ENCODE measurements at places on chromosomes 13 and 19.
A peak's percentile ranks its signal among the peaks of the same experiment; 100 is the strongest.

DNA sequence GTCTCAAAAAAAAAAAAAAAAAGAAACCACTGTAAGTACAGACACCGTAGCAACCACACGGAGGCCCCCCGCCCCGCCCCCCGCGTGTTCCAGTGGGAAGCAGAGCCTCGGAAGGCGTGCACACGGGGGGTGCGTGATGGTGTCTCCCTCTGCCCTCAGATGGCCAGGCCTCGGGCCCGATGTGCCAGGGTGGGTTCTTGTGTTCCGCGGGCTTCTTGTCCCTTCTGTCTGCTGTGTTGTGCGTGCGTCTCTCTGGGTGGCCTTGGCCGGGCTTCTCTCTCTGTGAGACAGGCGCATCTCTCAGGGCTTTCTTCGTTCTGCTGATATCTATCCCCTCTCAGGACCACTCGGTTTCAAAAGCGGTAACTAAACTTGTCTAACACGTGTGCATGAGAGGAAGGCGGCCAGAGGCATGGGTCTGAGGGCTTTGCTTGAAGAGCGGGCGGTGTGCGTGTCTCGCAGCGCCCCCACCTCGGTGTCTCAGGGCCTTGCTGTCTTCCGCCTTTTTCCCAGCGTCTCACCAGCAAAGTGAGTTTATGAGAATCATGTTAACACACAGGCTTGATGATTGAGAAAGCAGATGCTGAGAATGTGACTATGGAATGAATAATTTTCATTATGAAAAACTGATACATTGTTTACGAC, 12.6 kb downstream of the ATP11A start:
- no peak for DNase-seq

GRCh38 chr19:5096536-5096935, 127.6 kb downstream of the KDM4B start:
- no peak for DNase-seq

GRCh38 chr19:38213911-38214625, 10.0 kb downstream of the DPF1 start:
- DNase-seq, result no peak

DNA sequence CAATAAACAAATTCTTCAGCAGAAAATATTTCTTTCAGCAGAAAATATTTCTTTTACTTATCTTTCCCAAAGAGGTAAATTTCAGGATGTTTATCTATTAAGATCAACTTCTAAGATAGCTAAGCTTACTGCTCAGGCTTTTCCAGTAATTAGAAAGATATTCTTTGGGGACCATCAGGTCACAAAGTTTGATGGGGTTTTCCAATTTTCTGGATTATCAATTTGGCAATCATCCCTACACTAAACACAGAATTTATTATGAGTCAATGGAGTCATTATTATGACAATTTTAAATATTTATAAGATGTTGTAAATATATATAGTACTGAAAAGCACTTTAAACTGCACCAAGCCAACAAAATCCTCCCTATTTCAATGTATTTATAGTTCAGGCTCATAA, 137.6 kb downstream of the AKAP11 start:
- DNase-seq, result no peak

- DNase-seq, result no peak
Measured at GRCh38 chr19:7921302-7921966, 1.3 kb downstream of the SNAPC2 start.

DNA sequence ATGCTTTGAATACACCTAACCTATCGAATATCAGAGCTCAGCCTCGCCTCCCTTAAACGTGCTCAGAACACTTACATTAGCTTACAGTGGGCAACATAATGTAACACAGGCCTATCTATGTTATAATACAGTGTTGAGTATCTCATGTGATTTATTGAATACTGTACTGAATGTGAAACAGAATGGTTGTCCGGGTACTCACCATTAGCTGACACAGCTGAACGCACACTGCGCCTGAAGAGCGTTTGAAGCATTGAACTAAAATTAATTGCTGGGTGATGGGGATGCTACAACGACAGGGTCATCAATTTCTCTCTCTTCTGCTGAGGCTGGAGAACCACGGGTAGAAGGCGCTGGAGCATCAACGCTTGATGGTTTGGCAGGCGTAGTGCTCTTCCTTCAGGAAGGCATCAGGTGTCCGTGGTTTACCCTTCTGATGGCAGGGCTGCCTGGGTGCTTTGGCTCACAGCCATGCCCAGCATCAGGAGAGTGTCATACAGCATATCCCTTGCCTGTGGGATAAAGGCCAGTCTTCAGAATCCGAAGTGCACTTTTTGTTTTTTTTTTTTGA, 46.9 kb upstream of the UBE2L5 start:
- DNase-seq, result no peak

DNA sequence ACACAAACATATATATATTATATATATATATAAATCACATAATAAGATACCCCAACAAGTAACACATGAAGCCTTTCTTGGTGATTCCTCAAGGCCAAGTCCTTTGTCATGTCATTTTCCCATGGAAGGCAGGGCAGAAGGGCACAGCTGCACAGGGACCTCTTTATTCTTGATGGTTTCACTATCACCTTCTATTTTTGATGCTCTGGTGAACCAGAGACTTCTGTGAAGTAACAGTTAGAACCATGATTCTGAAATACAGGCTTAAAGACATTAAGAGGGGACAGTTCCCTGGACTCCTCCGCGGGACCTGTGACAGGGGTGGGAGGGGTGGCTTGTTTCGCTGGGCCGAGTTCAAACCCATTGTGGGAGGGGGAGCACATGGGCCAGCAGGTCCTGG, 104.0 kb downstream of the DGKH start:
- DNase-seq, result no peak

- DNase-seq, result no peak
Measured at GRCh38 chr13:22194106-22194805, 523.4 kb downstream of the FGF9 start.

DNA sequence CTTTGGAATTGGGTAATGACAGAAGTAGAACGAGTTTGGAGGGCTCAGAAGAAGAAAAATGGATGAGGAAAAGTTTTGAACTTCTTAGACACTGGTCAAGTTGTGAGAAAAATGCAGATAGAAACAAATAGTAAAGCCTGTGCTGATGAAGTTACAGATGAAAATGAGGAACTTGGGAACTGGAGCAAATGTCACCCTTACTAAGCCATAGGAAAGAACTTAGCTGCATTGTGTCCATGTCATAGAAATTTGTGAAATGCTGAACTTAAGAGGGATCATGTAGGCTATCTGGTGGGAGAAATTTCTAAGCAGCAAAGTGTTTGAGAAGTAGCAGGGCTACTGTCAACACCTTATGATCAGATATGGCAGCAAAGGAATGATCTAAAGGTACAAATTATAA, 289.2 kb upstream of the PCDH9 start:
- no peak for DNase-seq

DNA sequence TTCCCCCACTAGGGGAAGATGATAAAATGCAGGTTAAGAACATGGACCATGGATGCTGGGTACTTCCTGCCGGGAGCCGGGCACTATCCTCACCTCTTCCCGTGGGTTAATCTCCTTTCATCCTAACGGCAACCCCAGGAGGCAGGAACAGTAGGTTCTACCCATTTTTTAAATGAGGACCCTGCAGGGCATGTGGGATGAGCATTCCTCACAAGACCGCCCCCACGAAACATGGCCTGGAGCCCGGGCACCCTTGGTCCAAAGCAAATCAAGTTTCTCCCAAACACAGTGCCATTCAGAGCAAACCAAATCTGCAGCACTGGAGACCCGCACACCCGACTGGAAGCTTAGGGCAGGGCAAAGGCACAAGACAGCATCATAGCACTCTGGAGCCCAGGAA, 35.4 kb downstream of the COL4A2 start:
- DNase-seq, result no peak

DNA sequence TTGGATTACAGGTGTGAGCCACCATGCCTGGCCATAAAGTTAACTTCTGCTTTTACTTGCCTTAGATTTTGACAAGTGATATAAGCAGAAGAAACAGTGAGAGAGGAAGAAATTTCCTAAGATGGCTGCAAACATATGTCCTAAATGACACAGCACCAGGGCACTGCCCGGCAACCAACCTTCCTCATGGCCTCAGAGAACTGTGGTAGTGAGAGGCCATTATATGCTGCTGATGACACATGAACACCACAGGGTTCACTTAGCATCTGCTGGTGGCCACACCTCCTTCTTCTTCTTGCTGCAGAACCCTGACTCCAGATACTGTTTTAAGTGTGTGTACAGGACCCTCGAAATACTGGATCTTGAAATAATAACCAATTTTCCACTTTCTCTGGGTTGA, 88.2 kb downstream of the KCTD12 start:
- no peak for DNase-seq

DNA sequence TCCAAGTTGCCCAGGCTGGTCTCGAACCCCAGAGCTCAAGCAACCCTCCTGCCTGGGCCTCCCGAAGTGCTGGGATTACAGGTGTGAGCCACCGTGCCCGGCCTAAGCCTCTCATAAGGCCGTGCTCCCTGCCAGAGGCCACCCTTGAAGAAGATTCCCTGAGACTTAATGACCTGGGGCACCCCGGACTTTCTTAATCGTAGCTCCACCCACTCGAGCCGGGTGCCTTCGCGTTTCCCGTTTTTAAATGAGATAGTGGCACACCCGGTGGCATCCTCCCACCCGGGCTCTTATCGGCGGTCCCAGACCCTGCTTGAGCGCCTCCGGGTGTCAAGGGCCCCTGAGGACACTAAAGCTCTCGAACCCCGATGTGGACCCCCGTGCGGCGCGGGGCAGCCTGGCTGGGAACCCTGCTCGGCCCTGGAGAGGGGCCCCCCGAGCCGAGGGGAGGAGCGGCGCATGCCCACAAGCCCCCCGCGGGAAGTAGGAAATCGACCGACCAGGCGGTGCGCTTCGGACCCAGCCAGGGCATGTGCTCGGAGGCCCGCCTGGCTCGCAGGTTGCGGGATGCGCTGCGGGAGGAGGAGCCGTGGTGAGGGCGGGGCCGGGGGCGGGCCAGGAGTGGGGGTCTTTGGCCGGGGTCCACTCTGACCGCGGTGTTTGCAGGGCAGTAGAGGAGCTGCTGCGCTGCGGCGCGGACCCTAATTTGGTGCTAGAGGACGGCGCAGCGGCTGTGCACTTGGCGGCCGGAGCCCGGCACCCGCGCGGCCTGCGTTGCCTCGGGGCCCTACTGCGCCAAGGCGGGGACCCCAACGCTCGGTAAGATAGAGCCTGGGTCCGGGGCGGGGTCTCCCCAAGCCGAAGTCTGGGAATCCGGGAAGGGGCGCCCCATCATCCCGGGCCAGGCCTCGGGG, at the start of gene ANKLE1:
Gene ANKLE1, plus strand, starts transcription at position 511 of the 914 bp plus-strand sequence. Its CDS starts 20 bp downstream, at position 531.
- no peak for DNase-seq

DNA sequence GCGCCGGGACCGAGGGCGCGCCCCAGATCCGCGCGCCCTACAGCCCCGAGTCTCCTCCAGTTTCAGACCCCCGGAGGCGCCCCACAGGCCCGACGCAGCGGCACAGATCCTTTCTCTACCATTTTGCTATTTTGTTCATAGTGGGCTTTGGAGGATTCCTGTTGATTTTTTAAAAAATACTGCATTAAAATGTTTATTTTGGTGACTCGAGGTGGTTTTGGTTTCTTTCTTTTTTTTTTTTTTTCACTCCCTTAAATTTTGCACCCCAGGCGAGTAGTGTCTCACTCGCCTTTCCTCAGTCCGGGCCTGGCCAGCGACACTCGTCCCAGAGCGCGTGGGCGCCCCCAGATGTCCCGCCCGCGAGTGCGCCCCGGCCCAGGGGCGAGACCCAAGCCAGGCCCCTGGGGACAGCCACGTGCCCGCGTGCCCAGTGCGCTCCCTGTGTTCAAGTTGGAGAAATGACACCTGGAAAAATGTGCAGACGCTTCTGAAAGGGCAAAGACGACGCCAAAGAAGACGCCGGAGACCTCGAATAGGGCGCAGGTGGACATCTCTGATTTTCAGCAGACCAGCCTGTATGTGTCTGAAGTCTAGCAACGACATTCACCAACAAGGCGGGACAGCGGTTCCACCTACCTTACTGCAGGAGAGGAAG, 471 bp upstream of the INSR start:
- peak; percentile 35 for DNase-seq

GRCh38 chr13:70784207-70784989, 676.1 kb upstream of the KLHL1 start:
- no peak for DNase-seq

GRCh38 chr19:1105008-1105872, 1.4 kb downstream of the GPX4 start:
- DNase-seq, result no peak

GRCh38 chr19:41228486-41228885, 9.5 kb downstream of the AXL start:
- no peak for DNase-seq

DNA sequence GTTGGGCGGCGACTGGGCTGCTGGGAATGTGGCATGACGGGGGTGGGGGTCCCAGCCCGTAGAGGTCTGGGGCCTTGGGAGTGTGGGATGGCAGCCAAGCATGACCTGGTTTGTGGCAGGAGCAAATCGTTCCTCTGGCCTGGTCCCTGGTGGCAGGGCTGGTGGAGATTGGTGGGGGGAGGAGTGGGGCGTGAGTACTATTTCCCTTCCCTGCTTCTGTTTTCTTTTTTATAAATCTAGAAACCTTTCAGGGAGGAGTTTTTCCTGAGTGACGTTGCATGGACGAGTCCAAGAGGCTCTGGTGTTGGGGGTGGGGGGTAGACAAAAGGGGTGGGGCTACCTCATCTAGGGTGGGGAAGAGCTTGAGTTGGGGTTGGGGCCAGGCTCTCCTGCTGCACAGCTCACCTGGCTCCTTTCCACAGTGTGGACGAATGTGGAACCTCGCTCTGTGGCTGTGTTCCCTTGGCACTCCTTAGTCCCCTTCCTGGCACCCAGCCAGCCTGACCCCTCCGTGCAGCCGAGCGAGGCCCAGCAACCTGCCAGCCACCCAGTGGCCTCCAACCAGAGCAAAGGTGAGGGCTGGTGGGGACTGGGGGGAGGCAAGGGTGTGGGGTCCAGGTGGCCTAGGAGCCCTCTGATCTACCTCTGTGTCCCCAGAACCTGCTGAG, 15.4 kb upstream of the PRR19 start:
- DNase-seq, result no peak

DNA sequence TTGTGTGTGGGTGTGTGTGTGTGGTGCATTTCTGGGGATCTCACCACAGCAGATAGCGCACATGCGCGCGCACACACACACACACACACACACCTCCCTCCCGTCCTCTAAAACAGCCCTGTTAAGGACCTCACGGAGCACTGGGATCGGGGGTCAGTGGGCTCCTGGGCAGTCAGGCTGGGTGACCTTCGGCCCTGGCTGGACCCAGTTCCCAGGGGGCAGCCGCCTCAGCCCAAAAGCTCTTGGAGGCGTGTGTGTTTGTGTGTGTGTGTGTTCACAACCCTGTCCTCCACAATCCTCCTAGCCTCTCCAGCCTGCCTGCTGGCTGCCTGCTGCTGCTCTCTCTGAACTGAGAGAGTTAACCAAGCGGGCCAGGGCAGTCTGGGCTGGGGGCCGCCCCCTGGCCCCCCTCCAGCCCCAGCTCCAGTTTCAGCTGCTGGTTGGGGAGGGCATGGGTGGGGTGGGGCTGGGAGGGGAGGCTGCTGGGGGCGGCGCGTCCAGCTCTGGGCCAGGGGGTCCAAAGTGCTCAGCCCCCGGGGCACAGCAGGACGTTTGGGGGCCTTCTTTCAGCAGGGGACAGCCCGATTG, at the start of gene FXYD1:
Gene FXYD1, plus strand, starts transcription at position 520 of the 588 bp plus-strand sequence. CDS start 1,256 bp downstream, outside the sequence.
- no peak for DNase-seq

DNA sequence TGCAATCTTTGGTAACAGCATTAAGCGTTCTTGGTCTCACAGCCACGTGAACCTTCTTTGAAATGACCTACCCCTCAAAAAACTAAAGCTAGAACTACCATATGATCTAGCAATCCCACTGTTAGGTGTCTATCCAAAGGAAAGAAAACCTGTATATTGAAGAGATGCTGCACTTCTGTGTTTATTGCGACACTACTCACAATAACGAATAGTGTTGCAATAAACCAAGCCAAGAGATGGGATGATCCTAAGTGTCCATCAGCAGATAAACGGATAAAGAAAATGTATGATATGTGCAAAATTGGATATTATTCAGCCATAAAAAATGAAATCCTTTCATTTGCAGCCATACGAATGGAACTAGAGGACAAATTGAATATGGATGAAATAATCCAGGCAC, 637.9 kb downstream of the EFNB2 start:
- DNase-seq, result no peak
